ENCODE measurements at places on chromosomes 12 and 14.

- peak; percentile 54 for DNase-seq
Observed at GRCh38 chr14:104865631-104866441, 768 bp downstream of the CEP170B start.

GRCh38 chr12:51820526-51821439 lies 27.7 kb downstream of the FIGNL2 start:
- no peak for DNase-seq

GRCh38 chr14:98847521-98848468 lies 424.2 kb downstream of the BCL11B start:
- no peak for DNase-seq

GRCh38 chr12:80313209-80313608 lies 130.8 kb upstream of the PTPRQ start:
- no peak for DNase-seq

GRCh38 chr12:70617450-70617849 lies 19.8 kb downstream of the PTPRB start:
- no peak for DNase-seq
